CD4-positive, alpha-beta T cell treated with Interleukin-2 at 100 ng/mL for 4 hours (primary cell): ENCODE measurements at places on chromosomes 7 and 10.
A peak's percentile ranks its signal among the peaks of the same experiment; 100 is the strongest.

DNA sequence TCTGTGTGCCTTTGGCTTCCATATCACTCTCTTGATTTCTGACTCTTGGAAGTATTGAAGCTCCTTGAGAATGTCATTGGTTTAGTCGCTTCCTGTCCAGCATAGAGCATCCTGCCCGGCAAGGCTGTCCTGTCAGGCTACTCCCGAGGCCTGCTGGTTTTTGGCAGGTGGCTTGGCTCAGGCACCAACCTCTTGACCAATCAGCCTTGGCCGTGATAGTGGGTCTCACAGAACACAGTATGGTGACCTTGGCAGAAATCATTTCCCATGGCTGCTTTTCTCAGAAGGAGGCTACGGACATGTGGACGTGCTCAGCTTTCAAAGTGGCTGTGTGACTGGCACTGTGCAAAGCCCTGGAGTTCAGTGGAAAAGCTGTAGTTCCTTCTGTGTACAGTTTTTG is 516.9 kb downstream of the REEP3 start:
- no peak for DNase-seq

DNA sequence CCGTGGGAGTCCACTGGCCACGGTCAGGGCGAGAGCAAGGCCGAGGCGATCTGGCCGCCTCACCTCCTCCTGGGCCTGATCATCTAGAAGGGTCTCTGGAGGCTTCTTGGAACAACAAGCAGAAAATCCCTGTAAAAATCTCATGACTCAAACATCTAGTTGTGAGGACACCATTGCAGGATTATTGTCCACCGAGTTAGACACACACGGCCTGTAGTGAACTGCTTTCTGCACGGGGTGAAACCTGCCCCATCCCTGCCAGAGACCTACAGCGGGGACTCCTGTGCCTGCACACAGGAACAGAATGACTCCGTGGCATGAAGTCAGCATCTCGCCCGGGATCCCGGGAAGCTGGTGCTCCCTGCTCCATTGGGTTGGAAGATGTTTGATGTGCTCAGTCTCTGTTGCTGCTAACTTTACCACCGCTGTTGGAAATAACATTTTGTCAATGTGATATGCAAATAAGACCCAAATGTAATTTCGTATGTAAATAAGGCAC is 267.0 kb upstream of the TCERG1L start:
- DNase-seq = no peak

DNA sequence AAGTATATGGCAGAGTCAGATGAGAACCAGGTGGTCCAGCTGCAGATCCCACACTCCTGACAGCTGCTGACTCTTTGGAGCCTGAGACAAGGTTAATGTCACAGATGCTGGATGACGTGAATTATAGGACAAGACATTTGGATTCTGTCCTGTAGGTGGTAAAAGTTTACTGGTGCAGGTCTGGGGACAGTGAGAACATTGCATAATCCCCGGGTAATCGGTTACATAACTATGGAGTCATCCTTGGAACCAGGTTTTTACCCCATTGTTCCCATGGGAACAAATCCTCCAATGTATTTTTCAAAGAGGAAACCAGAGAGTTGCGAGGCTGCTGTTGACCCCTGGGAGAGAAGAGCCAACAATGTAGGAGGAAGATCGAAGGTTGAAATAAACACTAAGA is 27.5 kb upstream of the ZCCHC24 start:
- DNase-seq = no peak

GRCh38 chr7:114722562-114722961 is 199.3 kb upstream of the MDFIC start:
- DNase-seq = no peak

GRCh38 chr7:157300369-157300825 is 36.4 kb upstream of the DNAJB6 start:
- DNase-seq = no peak

DNA sequence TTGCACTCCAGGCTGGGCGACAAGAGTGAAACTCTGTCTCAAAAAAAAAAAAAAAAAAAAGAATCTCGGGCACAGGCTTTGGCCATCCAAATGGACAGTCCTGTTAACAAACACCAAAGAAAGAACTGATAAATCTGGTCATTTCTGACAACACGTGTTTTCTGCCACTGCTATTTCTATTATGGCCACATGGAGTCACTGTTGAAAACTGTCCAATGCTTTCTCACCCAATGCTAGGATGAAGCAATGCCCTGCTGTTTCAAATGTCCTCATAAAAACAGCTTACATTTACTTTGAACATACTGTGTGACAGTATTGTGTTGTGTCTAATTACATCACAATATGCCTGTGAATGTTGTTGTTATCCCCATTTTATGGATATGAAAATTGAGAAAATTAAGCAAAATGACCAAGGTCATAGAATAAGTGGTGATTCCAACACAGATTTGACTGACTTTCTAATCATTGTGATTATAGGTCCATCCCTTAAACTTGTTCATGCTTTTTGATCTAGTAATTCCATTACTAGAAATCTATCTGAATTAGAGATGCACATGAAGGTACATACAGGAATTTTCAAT is 19.9 kb upstream of the MAP3K8 start:
- peak; percentile 70 for DNase-seq

- DNase-seq = no peak
Observed at GRCh38 chr7:139603896-139604295, 80.4 kb downstream of the CLEC2L start.
